ENCODE measurements at places on chromosomes 3 and 15. TPM values are rescaled to one million over a fixed set of nuclear protein-coding genes. Genes with fewer than 3 reads are reported as not detected.

GRCh38 chr3:187903697-187904096, 158.4 kb upstream of the BCL6 start:
- no peak for DNase-seq

GRCh38 chr3:46372492-46373359, 2.0 kb downstream of the CCR5 start:
- no peak for DNase-seq

GRCh38 chr3:57370341-57370740, 77.9 kb upstream of the ASB14 start:
- no peak for DNase-seq

DNA sequence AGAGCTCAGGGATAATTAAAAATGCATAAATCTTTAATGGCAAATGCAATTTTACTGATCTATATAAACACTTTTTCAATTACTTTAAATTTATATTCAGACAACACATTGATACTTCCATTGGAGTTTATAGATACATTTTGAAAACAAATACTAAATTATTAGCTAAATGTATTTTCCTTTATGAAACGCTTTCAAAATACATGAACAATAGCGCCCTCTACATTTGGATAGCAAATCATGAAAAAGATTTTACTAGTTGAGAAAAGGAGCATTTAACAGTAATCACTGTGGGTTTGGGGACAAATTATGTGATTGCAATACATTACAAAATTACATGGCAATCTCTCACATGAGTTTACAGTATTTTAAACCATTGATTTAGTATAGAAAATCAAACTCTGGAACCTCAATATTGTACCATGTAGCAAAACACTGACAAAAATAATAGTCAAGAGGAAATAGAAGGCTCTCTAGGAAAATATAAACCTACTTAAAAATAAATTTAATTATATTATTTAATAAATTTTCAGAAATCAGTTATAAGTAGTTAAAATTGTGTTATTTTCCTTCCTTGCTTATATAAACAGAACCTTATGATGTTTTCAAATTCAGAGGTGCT, 207.9 kb downstream of the ZIC1 start:
- DNase-seq: no peak

DNA sequence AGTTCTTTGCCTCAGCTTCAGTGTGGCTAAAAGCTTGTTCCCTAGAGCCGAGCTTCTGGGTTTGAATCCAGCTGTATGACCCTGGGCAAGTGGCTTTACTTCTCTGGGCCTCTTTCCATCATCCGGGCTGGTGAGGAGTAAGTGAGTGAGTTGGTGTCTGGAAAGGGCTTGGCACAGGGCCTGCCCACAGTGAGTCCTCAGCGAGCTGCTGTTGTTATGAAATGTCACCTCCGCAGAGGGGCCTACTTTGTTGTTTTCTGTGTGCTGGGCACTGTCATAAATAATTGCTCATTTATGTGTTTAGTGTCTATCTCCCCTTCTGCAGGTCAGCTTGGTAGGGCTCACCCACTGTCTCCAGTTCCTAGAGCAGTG, 31.7 kb downstream of the SLC6A6 start:
- DNase-seq: no peak

The FAM240A gene
- total RNA-seq: not detected

The PIF1 gene
- 64.0 TPM for total RNA-seq

The SAXO2 gene
- 2.6 TPM for total RNA-seq

The RPL35A gene
- total RNA-seq: 1,572 TPM

The STRA6 gene
- 12.8 TPM for total RNA-seq

Measured in H9 (cell line).